AG04450 (cell line): ENCODE measurements at places on chromosomes 3 and 15. TPM values are rescaled to one million over a fixed set of nuclear protein-coding genes. Genes with fewer than 3 reads are reported as not detected.

The MESP1 gene
- polyA plus RNA-seq: 0.17 and 0.30 TPM in 2 replicates

The GNAT1 gene
- not detected in 2 replicates for polyA plus RNA-seq

The SLC2A2 gene
- not detected in 2 replicates for polyA plus RNA-seq

The SNRPA1 gene
- polyA plus RNA-seq: 46.4 and 57.0 TPM in 2 replicates

The ISG20 gene
- polyA plus RNA-seq: 5.2 and 5.5 TPM in 2 replicates

The FAM81A gene
- polyA plus RNA-seq: not detected in 2 replicates

The PLCL2 gene
- polyA plus RNA-seq: 0.77 and 0.94 TPM in 2 replicates

The TCTA gene
- 30.4 and 32.0 TPM in 2 replicates for polyA plus RNA-seq

The UNC13C gene
- not detected in 2 replicates for polyA plus RNA-seq

The ARGFX gene
- not detected in 2 replicates for polyA plus RNA-seq

The B3GNT5 gene
- 2.0 and 2.9 TPM in 2 replicates for polyA plus RNA-seq

The KNG1 gene
- not detected in 2 replicates for polyA plus RNA-seq

The ULK3 gene
- 14.2 and 18.6 TPM in 2 replicates for polyA plus RNA-seq

The LSAMP gene
- polyA plus RNA-seq: 24.1 and 25.1 TPM in 2 replicates
